ENCODE measurements at places on chromosomes 1 and 21.

- no peak for DNase-seq
Observed at GRCh38 chr1:27556781-27557595, 47.0 kb downstream of the AHDC1 start.

DNA sequence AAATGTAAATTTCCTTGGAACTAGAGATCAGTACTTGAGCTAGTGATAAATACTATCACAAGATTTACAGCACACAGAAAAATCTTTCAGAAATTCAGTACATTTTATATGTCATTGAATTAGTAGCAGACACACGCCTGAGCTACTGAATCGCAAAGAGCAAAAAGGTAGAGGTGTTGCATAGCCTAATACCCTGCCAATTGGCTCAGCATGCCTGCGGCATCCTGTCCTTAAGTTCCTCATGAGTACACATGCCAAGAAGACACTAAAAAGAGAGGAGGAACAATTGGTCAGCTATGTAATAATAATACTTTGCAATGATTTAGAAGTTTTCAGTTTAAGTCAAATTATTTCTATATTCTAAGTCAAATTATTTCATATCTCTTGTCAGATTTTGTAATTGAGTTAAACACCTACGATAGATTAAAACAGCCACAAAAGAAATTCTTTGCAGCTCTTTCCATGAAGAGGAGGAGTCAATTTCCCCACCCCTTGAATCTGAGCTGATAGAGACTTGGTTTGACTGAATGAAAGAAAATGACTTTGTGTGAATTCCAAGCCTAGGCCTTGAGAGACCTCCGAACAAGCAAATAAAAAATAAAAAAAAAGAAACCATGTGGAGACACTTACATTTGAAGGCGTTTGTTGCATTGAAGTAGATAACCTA lies 36.2 kb upstream of the PKN2 start:
- DNase-seq: no peak

DNA sequence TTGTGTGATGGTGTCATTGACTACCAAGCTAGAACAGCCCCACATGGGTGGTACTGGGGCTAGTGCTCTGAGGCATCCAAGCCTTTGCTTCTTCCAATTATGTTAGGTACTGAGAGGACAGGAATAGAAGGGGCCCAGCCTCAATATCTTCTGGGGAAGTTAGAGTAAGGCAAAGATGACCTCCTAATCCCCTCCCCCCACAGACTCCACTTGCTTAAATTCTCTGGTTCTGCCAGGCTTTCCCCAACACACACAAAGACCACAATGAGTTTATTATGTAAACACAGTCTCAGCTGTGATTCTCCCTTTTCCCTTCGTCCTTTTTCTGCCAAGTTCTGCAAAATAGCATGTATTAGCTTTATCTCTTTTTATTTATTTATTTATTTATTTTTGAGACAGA lies 3.1 kb upstream of the TACSTD2 start:
- DNase-seq: no peak

- DNase-seq: no peak
Observed at GRCh38 chr1:156033011-156033410, 12.3 kb upstream of the SSR2 start.

DNA sequence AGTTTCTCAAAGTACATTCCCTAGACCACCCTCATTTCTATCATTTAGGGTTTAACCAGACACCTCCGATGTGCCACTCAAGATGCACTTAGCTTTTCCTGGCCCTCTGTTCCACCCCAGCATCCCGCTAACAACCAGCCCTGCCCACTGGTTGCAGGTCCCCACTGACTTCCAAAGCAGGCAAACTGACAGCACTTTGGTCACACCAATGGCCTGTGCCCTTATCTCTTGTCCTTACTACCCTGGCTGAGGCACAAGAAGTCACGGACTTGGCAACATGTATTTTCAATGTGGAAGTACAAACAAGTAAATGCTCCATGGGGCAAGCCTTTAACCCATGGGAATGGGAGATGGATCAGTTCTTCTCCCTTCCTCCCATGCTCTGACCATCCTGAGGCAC lies 357.1 kb downstream of the OMA1 start:
- no peak for DNase-seq

- no peak for DNase-seq
Observed at GRCh38 chr21:36122977-36123376, 11.9 kb upstream of the CBR3 start.

GRCh38 chr1:222817529-222817928 lies 2.7 kb downstream of the DISP1 start:
- no peak for DNase-seq

- no peak for DNase-seq
Observed at GRCh38 chr1:110771245-110772022, 96.7 kb upstream of the KCNA3 start.

- no peak for DNase-seq
Observed at GRCh38 chr1:65310078-65310587, 790 bp downstream of the DNAJC6 start.

DNA sequence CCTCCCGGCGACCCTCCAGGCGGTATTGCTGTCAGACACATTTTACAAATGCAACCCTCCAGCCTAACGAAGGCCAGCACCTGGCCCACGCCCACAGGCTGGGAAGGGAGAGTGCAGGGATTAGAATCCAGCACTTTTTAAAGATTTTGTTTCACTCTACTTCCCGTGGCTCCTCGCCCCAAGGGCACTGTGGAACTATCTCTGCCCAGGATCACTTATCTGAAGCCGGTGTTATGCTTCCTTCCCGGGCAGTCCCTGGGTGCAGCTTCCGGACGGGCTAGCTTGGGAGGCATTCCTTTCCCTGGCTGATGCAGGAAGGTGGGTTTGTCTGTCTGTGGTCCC lies 35.8 kb downstream of the CCN1 start:
- no peak for DNase-seq

DNA sequence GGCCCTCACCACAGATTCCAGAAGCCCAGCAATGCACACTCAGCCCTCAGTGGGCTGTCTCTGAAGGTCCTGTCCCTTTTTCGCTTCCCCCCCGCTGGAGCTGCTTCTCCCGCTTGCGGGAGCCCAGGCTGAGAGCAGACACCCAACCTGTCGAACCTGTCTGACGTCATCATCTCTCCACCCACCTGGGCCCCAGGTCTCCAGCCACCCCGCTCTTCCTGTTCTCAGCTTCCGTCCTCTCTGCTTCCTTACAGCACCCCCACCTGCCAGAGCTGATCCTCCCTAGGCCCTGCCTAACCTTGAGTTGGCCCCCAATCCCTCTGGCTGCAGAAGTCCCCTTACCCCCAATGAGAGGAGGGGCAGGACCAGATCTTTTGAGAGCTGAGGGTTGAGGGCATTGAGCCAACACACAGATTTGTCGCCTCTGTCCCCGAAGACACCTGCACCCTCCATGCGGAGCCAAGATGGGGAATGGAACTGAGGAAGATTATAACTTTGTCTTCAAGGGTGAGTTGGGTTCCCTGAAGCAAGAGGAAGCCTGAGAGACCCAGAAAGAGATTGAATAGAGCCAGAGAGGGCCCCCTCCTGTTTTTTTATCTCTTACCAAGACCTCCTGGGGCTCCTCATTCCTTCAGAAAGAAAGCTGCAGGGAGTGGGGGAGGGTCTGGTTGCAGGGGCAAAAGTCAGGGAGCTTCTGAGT lies at the start of gene RAB25:
Gene RAB25, plus strand, starts transcription at position 224 of the 700 bp plus-strand sequence. Its CDS starts 241 bp downstream, at position 465.
- peak; percentile 78 for DNase-seq

- no peak for DNase-seq
Observed at GRCh38 chr1:219446288-219446687, 166.6 kb downstream of the ZC3H11B start.

DNA sequence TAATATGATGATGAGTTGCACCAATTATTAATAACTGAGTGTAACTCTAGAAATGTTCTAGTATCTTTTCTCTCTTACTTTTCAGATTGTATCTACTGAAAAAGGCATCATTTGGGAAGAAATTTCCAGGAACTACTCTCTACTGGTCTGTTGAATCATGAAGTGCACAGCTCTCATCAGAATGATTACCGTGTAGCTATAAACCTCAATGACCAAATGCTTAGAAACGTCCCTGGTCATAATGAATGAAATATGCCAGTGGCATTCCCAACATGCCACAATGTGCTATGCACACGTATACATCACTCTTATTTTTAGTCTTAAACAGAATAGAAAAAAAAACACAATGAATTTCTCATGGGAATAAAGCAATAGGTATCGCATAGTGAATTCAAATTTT lies 534.3 kb upstream of the OLFM3 start:
- DNase-seq: no peak

All from LNCaP clone FGC (cell line).